ENCODE measurements at places on chromosomes 6 and 20.

DNA sequence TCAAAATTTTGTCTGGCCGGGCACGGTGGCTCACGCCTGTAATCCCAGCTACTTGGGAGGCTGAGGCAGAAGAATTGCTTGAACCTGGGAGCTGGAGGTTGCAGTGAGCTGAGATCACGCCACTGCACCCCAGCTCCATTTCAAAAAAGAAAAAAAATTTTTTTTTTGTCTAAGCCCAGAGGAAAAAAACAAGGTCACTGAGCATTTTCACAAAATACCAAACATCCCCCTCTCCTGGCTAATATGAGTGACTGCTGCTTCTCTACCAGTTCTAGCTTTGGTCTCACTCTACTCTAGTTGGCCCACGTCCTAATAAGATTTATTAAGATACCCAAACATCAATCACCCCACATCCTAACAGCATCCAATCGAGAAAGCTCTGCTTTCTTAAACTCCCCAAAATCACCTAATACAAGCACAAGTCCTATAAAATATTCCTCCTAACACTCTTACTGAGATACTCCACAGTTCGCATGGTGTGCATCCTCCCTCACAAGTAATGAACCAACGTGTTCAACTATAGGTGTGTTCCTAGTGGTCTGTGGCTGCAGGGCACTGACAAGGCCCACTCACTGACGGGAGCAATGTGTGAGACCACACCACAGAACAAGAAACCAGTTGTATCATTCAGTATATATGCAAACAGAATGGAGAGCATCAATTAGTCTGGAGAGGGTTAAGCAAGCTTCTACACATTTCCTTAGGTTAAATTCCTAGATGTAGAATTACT is 64.2 kb downstream of the FKBP5 start:
- peak; percentile 57 for DNase-seq

DNA sequence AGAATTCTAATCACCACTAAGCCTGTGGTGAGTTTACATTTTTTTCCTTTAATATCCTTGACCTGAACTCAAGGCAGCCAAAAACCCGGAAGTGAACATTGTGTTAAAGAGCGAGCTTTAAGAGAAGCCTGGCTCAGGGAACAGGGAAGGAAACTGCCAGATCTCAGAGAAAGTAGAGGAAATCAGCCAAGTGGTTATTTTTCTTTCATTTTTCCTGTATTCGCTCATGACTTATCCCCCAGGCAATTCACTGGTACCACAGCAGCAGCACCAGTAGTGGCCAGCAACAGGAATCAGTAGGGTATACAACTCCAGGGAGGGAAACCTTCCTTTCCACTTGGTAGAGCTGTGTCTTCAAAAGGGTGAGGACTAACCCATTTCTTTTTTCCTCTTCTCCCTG is 89.6 kb upstream of the HMGCLL1 start:
- peak; percentile 42 for DNase-seq

DNA sequence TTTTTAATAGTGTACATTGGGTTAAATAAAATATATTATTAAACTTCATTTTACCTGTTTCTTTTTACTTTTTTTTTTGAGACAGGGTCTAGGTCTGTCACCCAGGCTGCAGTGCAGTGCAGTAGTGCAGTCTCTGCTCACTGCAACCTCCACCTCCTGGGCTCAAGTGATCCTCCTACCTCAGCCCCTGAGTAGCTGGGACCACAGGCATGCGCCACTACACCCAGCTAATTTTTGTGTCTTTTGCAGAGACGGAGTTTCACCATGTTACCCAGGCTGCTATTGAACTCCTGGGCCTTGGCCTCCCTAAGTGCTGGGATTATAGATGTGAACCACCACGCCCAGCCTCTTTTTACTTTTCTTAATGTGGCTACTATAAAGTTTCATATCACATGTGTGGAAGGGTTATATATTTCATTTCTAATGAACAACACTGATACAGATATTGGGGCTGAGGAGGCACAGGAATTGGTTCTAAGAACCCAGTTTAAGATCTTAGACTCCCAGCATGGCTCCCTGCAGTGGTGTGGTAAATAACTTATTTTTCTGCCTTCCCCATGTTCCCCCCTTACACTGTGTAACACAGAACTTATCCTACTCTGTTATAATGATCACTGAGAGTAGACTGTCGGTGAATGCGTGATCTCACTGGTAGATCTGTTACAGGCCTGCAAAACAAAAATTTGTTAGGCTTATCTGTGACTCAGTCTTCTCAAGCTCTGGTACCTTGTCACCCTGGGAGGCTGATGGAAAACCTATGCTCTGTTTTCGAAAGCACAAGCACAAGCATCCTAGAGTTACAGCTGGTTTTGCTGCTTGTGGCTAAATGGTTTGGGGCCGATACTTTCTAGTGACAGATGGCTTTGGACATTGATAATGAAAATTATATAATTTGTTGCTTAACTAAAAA is 5.8 kb upstream of the ATXN1 start:
- DNase-seq: peak; percentile 56

GRCh38 chr20:17637985-17638640 is 43.9 kb downstream of the RRBP1 start:
- no peak for DNase-seq

GRCh38 chr6:75117701-75118100 is 88.2 kb downstream of the COL12A1 start:
- peak; percentile 43 for DNase-seq

GRCh38 chr6:154169193-154169847 is 130.3 kb downstream of the OPRM1 start:
- DNase-seq: no peak

GRCh38 chr6:1424306-1424927 is 35.0 kb downstream of the FOXF2 start:
- DNase-seq: peak; percentile 85

GRCh38 chr6:49721297-49721696 is 8.0 kb upstream of the CRISP2 start:
- DNase-seq: no peak

GRCh38 chr6:118897386-118897785 is 3.4 kb downstream of the ASF1A start:
- no peak for DNase-seq

DNA sequence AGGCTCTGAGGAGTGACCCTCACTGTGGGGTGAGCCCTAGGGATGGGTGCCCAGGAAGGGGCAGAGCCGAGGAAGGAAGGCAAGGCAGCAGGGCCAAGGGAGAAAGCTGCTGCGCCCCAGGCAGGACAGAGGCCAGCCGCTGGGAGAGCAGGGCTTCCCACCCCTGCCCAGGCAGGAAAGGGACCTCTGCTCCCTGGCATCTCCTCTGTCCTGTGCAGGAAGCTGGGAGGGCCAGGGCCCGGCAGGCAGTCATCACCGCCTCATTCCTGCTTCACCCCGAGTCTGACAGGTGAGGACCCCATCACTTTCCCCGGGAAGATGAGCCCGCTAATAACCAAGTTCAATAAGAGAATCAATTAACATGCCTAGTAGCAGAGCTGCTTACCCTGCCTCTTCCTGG is 81.3 kb downstream of the EDN3 start:
- no peak for DNase-seq

DNA sequence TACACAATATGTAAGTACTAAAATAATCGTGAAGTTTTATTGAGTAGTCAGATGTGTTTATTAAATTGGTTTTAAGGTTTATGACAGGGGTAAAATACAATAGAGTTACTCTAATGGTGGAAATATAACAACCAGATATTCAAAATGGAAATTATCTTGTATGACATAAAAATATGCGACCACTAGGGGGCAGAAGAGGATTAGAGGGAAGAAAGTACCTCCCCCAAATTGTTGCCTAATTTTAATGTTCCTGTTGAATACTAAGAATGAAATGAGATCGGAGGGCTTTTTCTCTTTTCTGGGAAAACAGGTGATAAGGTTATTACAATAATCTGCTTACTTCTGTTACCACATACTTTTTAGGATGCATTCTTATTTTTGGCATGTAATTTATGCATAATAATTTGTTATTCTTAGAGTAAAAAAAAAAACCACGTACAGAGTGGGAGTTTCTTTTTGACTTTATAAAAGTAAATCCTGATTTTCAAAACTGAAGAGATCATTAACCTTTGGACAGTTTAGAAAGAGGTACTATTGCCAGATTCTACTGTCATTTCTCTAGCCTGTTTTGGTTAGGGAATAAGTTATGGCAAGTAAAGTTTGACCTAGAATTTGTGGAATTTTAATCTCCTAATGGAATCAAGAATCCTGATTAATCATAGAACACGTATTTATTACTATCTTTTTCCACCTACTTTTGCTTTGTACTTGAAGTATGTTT is 159.2 kb downstream of the CD109 start:
- DNase-seq: peak; percentile 84

DNA sequence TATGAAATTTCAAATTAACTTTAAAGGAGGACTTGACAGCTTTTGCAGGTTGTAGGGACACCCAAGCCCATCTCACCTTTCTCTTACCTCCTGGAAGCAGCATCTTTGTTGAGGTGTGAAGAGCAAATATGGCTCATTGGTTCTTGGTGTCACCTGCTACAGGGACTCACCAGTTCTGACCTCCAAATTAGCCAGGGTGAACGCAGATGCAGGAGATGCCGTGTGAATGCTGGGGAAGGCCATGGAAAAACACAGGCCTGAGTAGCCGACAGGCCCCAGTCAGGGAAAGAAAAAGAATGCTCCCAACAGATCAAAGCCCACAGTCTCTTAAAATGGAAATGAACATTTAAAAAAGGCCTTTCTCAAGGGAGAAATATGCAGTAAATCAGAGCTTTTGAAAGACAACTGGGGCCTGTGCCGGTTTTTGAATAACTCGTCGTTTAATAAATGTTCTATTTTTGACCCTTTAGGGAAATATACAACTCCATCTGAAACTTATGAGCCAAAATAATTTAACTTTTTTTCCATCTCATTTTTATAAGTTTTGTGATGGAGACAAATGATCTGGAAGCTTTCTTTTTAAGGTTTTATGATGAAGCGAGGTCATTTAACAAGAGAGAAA is 167.5 kb downstream of the CD83 start:
- no peak for DNase-seq

- no peak for DNase-seq
Observed at GRCh38 chr6:56992703-56993102, 37.8 kb downstream of the BEND6 start.

DNA sequence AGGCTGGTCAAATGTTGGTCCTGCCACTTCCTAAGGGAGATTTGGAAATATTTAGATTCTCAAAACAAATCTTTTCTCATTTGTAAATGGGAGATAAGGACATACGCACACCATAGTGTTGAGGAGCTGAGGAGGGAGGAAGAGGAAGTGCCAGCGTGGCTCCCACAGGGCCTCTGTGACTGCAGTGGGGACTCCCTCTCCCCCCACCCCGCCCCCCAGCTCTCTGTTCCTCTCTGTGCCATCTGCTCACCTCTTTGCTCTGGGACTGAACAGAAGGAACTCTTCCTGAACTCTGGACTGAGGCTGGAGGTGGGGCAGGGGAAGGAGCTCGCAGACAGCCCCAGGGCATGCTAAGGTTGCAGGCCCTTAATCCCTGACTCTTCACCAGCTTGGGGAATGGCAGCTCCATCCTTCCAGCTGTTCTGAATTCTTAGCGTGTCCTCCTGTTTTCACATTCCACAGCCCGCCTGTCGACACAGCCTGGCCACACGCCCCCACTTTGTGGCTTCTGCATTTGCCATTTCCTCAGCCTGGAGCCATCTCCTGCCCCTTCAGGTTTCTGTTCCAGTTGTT is 11.4 kb downstream of the DDX27 start:
- DNase-seq: peak; percentile 43

DNA sequence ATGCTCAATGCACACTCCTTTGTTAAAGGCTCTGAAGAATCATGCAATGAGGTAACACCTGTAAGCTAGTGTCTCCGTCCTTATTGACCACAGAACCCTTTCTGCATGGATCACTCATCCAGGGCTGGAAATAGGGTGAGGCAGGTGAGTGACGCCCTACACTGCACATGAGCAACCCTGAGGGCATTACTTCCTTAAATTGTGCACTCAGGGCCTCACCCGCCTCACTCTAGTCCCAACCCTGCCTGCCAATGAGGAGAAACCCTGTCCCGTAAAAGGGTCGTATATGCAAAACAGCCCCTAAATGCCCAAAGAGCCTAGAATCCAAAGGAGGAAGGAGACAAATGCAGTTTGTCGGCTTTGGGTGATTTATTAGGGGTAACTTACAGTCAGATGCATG is 33.6 kb upstream of the NOP56 start:
- DNase-seq: no peak

DNA sequence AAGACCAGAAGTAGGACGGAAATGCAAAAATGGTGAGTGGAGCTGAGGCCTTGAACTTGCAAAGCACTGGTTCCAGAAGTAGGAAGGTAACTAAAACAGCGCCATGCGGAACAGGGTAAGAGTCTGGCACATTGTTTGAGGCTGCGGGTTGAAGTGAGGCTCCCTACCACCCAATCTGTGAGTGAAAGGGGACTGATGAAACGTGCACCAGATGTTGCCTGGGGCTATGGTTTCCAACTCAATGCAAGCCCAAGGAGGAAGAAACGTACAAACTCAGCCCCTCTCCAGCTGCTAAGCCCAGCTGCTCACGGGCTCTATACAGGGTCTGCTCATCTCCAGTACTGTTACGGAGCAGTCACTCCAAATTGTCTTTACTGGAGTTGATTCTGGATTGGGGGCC is 68.7 kb upstream of the KCNK16 start:
- no peak for DNase-seq

- peak; percentile 98 for DNase-seq
Observed at GRCh38 chr6:154410619-154411072, 54.0 kb upstream of the IPCEF1 start.

DNA sequence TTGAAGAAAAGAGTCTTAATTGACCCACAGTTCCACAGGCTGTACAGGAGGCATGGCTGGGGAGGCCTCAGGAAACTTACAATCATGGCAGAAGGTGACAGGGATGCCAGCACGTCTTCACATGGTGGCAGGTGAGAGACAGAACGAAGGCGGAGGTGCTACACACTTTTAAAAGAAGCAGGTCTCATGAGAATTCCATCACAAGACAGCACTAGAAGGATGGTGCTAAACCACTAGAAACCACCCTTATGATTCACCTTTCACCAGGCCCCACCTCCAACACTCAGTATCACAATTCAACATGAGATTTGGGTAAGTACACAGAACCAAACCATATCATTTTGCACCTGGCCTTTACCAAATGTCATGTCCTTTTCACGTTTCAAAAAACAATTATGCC is 20.9 kb downstream of the TAGAP start:
- no peak for DNase-seq

- no peak for DNase-seq
Observed at GRCh38 chr20:6007529-6008103, 46.2 kb downstream of the LRRN4 start.

- no peak for DNase-seq
Observed at GRCh38 chr6:29747688-29748250, 24.5 kb downstream of the HLA-F start.

- peak; percentile 18 for DNase-seq
Observed at GRCh38 chr20:20743511-20744169, 31.2 kb upstream of the RALGAPA2 start.

GRCh38 chr6:164078532-164079274 is 664.2 kb downstream of the QKI start:
- no peak for DNase-seq

GRCh38 chr20:11791835-11792567 is 125.7 kb upstream of the BTBD3 start:
- DNase-seq: no peak

GRCh38 chr20:7975851-7976414 is 35.7 kb upstream of the HAO1 start:
- peak; percentile 5 for DNase-seq

- DNase-seq: no peak
Observed at GRCh38 chr20:57869951-57870315, 160.1 kb upstream of the PMEPA1 start.

- no peak for DNase-seq
Observed at GRCh38 chr20:54611708-54612412, 136.5 kb downstream of the DOK5 start.
